GOT3 (cell line): ENCODE measurements at places on chromosomes 1 and 21.

- no peak for DNase-seq
These were observed 299.2 kb downstream of the PBX1 start for GRCh38 chr1:164858096-164858632.

DNA sequence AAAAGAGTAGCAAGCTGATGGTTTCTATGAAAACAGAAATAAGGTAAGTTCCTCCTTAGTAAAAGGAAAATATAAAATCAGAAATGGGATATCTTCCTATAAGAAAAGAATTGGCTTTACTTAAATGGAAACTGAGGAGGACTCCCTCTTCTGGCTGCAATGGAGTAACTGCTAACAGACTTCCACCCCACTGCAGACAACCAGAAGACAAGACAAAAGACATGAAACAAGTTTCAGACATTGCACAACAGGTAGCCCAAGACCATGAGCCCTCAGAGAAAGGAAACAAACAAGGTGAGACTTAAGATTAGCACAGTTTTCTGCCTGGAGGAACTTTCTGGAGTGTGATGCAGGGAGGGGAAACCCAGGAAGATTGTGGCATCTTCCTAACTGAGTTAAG lies 17.0 kb upstream of the OLFML2B start:
- no peak for DNase-seq

GRCh38 chr1:236016083-236016482 lies 48.8 kb downstream of the NID1 start:
- DNase-seq = no peak

DNA sequence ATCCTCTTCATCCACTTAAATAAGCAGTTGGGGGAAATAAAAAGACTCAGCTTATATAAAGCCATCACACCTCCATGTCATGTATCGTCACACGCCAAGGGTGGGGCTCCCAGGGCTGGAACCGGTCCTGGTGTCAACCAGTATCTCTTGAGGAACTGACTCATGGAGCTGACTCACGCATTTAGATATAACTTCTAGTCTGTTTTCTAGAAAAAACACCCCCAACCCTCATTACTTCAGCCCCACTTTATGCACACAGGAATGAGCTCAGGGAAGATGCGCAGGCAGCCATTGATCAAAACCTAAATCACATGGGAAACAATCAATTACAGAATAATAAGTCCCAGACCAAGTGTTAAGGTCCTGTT lies 6.9 kb upstream of the IL22RA1 start:
- DNase-seq = no peak

DNA sequence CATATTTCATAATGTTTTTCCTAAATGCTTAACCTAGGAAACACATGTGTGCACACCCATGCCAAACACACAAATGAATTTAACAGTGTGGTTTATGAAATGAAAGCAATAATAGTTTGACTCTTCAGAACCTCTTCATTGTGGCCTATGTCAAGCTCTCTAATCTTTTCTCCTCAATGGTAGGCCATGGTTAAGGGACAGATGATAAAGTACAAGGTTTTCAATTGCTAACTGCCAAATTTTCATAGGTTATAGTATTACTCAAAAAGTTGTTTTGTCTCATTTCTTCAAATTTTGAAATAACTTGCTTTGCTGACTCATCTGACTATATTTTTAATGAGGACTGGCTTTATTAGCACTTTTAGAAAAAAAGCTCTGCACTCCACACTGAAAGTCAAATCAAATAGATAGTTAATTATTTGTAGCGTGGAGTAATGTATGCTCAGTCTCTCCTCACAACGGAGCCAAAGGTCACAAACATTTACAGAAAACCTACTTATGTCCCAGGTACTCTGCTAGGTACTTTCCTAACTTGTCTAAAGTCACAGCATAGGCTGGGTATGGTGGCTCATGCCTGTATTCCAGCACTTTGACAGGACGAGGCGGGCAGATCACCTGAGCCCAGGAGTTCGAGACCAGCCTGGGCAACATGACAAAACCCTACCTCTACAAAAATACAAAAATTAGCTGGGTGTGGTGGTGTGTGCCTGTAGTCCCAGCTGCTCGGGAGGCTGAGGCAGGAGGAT lies 3.0 kb upstream of the ADCY10 start:
- DNase-seq = no peak

GRCh38 chr1:108845446-108845845 lies 11.4 kb downstream of the AKNAD1 start:
- no peak for DNase-seq

GRCh38 chr1:3459940-3460671 lies 5.6 kb downstream of the ARHGEF16 start:
- DNase-seq = no peak

DNA sequence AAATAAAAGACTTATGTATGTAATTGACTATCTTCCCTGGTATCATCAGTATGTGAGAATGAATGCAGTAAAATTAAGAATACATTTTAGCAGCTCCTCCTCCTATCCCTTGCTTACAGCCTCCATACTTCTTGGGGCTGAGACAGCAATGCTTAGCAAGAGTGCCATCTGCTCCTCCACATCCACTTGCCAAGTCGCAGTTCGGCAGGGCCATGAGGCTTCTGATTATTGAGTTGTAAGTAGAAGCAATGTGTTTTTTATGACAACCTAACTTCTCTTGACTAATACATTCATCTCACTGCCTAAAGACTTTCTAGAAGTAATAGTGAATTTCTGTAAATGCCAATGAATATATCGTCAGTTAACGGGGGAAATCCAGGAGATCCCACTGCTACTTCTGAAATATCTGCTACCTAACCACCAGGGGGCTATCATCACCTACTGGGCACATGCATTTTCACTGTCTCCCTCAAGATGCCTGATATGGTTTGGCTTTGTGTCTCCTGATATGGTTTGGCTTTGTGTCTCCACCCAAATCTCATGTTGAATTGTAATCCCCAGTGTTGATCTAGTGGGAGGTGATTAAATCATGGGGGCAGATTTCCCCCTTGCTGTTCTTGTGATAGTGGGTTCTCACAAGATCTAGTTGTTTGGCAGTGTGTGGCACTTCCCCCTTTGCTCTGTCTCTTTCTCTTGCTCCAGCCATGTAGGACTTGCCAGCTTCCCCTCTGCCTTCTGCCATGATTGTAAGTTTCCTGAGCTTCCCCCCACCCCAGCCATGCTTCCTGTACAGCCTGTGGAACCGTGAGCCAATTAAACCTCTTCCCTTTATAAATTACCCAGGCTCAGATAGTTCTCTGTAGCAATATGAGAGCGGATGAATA lies 59.6 kb downstream of the EXTL2 start:
- no peak for DNase-seq

DNA sequence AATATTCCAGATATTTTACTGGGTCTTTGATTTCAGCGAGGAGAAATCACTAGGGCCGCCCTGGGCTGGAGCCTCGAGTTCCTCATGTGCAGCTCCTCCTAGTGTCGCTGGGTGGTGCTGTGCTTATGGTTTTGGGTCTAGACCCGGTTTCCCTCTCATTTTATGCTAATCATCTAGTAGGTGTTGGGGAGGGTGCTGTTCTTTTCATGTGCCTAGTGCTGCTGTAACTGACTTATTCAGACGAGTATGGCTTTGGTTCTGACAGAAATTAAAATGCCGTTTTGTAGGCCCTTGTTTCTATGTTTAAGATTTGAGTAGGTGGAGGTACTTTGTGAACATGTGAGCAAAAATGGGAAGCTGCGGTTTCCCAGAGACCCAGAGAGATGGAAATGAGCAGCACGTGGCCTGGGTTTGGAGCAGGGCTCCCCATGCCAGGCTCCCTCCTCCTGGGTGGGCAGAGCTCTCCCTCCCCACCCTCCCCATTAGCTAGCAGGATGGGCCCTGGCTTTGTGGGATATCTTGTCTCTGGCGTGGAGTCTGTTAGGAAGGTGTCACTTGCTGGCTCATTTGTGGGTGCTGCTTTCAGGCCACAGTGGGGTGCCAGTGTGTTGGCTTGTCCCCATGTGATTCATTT lies 74.0 kb upstream of the GPR88 start:
- DNase-seq = no peak

DNA sequence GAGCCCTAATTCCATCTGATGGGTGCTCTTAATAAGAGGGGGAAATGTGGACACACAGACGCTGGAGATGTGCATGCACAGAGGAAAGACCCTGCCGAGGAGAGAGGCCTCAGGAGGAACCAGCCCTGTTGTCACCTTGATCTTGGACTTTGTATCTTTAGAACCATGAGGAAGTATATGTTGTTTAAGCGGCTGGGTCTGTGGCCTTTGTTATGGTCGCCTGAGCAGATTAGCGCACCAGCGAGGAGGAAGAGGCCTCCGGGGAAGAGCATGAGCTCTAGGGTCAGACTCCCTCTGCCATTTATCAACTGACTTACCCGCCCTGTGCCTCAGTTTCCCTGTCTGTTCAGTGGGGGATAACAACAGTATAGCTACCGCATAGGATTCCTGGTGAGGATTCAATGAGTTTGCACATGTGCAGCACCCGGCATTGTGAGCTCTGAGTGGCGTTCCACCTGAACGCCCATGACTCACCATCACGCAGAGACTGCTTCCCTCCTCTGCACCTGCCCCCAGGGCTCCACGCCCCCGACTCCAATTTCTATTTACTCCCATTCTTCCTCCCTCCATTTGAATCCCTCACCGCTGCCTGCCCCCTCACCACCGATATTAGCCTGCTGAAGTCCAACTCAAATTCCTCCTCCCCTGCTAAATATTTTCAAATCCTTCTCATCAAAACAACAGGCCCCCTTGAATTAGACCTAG lies 67.2 kb downstream of the ATP5PO start:
- DNase-seq = no peak

- DNase-seq = no peak
These were observed 96.9 kb downstream of the ZNF644 start for GRCh38 chr1:90924982-90925381.

GRCh38 chr1:23290836-23291565 lies 53.1 kb downstream of the HNRNPR start:
- no peak for DNase-seq

DNA sequence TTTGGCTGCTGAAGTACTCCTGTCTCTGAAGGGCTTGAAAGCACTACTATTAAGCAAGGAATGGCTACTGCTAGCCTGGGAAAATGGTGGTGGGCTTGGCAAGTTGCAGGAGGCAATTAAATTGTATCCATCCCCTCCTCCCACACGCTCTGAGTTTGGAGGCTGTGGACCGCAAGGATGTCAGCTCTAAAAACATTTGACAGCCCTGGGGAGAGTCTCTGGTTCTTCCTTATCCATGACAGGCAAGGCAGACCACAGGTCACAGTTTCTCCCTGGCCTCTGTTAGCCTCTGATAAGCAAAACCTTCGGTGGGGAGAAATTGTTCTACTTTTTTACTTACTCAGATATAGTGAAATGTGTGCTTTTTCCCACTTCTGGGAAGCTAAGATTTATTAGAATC lies 46.6 kb downstream of the S1PR1 start:
- no peak for DNase-seq

- DNase-seq = no peak
These were observed 556.5 kb upstream of the BRINP3 start for GRCh38 chr1:191034132-191034531.

- DNase-seq = no peak
These were observed 107.0 kb downstream of the RHOU start for GRCh38 chr1:228842094-228842775.

- no peak for DNase-seq
These were observed 570.9 kb upstream of the CAMK1G start for GRCh38 chr1:209012443-209013196.

DNA sequence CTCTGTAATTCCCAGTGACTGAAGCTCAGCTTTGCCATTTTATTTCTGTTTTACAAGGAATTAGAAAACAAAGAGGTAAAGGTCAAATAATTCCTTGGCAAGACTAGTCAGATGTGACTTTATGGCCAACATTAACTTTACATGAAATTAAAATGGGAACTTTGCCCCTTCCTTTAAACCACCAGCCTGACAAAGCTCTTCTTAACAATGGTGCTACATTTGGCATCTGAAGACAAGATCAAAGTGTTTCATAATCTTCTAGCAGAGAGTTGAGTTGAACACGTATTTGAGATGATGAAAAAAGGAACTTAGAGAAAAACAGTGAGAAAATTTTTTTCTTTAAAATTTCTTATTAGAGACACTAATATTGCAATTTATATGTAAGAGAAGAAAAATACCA lies 193.8 kb downstream of the AK5 start:
- no peak for DNase-seq

DNA sequence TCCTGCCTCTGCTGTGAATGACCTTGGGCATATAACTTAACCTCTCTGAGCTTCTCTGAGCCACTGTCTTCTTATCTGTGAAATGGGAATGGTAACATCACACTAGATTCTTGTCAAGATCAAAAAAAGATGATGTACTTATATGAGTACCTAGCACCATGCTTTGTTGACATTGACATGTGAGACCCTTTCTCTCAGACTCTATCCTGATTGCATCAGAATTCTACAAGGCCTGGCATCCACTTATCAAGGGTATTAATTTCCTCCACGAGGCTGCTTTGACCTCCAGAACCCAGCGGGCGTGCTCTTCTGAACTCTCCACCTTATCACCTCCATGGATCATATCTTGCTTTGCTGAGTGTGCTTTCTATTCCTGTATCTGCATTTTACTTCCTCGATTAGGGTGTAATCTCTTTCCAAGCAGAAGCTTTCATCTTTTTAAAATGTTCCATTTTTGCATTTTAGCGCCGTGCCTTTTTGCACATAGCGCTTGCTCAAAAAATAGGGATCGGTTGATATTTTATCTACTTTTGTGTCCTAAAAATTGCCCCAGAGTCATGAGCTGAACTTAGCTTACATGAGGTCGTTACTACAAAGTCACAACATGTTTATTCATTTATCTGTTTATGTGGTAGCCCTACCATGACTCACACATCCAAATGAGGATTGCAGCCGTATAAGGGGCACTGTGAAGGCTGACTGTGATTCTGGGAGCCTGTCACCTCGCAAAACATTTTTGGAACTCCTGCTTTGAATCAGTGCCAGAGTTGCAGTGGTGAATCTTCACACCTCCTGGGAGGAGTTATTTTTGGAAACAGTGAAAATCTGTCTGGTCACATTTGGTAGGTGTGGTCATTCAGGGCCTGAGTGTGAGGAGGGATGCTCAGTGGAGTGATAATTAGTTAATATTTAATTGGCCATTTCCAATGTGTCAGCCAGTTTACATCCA lies 63.2 kb downstream of the IER5 start:
- no peak for DNase-seq

GRCh38 chr1:208943291-208943690 lies 640.2 kb upstream of the CAMK1G start:
- no peak for DNase-seq

DNA sequence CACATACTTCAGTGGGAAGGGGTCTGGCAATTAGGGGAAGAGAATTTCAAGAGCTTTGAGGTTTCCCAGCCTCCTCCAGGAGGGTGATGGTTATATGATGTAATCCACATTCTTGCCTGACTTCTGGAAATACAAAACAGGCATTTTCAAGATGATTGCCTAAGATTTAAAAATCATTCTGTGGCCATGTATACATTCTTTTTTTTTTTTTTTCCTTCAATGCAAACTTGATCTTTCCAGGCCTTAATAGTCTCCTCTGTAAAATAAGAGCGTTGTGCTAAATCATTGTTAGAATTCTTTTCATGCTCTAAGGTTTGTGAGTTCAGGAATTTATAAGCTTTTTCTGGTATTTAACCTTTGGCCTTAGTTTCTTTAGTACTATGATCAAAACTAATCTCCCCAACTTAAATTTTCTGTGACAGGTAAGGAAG lies 192.3 kb upstream of the HMCN1 start:
- no peak for DNase-seq

- no peak for DNase-seq
These were observed 55.1 kb downstream of the ZBTB18 start for GRCh38 chr1:244106176-244106575.

GRCh38 chr1:185775501-185775900 lies 41.3 kb downstream of the HMCN1 start:
- DNase-seq = no peak
